Daoy (cell line): ENCODE measurements at places on chromosomes 6 and 20. TPM values are rescaled to one million over a fixed set of nuclear protein-coding genes. Genes with fewer than 3 reads are reported as not detected.
A peak's percentile ranks its signal among the peaks of the same experiment; 100 is the strongest.

Gene TRIM15
- total RNA-seq = 0.86 TPM in 1 of 2 replicates, not detected in the other

Gene EYA2
- total RNA-seq = 1.7 and 3.8 TPM in 2 replicates

Gene MMP24
- 0.54 and 0.86 TPM in 2 replicates for total RNA-seq

Gene RING1
- 43.4 and 44.9 TPM in 2 replicates for total RNA-seq

Gene APOM
- 0.18 and 1.4 TPM in 2 replicates for total RNA-seq

Gene DNAAF9
- 2.5 and 3.5 TPM in 2 replicates for total RNA-seq

Gene NR2E1
- 1.6 and 2.1 TPM in 2 replicates for total RNA-seq

Gene MYBL2
- total RNA-seq = 30.0 and 48.8 TPM in 2 replicates

DNA sequence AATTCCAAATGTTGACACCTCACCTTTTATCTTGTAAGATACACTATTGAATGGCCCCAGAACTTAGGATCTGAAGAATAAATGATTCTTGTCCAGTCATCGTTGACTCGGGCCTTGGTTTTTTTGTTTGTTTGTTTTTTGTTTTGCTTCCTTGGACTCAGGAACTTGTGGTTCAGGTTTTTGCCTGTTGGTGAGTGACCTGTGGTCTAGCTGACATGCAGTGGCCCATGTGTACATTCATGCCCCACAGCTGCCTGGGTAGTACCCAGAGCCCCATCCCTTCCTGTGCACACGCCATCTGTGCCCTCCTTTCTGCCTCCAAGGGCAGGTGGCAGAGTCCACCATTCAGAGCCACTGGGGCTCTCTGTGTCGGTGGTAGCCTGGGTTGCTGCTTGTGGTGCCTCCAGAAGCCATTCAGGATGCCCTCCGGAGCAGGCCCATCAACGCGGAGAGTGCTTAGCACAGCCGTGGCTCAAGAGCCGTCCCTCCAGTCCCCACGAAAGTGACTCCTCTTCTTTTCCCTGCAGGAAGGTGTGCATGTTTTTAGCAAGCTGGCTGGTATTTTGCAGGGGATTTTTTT, 85.9 kb downstream of the SYNJ2 start:
- peak; percentile 31 for DNase-seq

DNA sequence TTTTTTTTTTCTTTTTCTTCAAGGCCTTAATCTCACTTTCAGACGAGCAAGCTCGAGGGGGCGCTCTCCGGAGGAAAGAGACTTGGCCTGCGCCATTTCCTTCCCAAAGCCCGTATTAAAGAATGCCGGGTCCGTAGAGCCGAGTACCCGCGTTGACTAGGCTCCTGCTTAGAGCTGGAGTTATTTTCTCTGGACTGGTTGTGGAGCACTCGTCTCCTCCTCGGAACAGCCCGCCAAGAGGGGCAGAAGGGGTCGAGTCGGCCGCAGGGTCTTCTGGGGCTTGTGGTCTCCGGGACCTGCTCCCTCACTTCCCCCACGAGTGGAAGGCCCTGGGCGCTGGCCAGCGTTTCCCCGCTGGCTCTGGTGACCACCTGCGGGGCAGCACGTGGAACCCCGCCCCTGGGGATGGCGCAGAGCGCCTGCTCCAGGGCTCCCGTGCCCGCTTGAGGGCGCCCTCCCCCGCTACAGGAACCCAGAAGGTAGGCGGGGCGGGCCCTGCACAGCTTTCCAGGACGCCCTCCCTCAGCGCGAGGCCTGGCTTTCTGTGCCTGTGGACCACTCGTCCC, 2.7 kb upstream of the MEI4 start:
- DNase-seq = peak; percentile 66

DNA sequence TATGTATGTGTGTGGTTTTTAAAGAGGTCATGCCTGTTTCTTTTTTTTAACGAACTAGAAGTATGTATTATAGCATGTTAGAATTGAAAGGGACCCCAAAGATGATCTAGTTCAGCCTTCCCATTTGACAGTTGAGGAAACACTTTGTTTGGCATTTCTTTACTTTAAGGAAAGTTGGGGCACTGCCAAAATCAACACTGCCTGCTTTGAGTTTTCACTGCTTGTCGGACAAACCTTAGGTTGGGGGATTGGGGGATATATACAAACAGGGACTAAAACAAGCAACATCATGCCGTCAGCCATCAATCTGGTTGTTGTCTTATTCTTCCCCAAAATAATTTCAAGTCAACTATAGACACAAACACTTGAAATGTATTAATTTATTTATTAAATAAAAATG, 14.1 kb upstream of the CALHM6 start:
- peak; percentile 29 for DNase-seq

DNA sequence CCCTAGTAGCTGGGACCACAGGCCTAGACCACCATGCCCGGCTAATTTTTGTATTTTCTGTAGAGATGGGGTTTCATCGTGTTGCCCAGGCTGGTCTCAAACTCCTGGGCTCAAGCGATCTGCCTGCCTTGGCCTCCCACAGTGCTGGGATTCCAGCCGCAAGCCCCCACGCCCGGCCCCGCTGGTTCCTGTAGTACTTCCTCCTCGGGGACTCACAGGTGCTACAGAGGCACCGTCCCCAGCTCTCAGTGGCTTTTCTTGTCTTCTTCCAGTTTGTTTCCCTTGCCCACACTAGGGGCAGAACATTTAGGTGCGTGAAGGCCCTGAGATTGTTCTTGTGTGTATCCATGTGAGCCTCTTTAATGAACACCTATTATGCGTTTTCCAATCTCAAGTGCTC, 773 bp upstream of the ZBP1 start:
- no peak for DNase-seq

DNA sequence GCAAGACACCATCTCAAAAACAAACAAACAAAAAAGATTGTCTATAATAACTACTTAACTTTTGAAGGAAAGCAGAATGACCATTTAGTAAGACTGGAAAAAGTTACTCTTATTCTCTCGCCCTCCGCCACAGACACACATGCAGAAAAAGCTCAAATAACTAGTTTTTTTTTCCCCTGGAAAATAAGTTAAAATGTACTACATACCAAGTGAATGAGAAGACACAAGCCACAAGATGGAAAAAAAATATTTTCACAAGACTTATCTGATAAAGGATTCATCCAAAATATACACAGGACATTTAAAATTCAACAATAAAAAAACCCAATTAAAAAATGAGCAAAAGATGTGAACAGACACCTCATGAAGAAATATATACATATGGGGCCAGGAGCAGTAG, 31.9 kb downstream of the NUDT3 start:
- DNase-seq = peak; percentile 11

DNA sequence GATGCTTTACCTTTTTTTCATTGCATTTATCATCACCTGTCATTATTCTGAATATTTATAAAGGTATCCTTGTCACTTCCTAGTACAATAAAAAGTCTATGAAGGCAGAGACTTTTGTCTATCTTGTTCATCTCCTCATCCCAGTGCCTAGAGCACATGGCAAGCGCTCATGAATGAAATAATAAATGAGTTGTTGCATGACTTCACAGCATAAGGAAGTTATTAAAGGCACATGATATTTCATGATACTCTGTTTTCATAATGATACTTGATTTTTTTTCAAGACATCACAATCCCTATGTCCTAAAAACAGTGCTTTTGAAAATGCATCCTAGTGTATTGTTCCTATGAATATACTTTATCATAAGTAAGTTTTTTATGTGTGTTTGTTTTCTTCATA, 310.6 kb upstream of the RSPO3 start:
- DNase-seq = no peak

DNA sequence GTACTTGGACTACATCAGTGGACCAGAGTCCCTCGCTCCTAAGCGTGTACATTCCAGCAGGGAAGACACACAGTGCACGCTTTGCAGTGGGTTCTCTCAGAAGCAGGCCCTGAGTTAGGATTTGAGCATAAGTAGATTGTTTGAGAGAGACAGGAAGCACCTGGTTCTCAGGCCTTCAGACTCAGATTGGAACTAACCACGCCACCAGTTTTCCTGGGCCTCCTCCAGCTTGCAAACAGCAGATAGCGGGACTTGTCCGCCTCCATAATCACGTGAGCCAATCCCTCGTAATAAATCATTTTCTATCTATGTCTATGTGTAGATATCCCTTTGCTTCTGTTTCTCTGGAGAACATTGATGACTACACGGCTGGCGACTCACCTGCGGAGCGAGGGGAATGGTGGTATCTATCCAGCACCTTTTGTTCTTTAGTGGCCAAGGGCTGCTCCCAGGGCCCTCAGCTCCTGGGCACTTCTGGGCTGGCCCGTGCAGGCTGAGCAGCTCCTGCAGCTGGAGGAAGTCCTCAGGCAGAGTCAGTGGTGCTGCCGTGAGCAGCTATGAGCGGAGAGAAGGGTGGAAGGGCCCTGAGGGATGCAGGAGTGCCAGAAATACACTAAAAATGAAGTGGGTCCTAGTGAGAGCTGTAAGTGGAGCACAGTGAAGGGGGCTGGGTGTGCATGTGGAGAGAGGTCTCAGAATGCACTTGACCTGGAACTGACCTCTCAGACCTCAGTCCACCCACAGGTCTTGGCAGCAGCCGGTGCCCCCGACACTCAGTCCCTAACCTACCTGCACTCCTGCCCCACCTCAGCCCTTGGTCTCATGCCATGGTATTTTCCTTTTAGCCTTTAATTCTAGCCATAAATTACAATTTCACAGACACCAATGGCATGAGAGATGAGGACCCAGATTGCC, 76.9 kb downstream of the STK35 start:
- DNase-seq = no peak

DNA sequence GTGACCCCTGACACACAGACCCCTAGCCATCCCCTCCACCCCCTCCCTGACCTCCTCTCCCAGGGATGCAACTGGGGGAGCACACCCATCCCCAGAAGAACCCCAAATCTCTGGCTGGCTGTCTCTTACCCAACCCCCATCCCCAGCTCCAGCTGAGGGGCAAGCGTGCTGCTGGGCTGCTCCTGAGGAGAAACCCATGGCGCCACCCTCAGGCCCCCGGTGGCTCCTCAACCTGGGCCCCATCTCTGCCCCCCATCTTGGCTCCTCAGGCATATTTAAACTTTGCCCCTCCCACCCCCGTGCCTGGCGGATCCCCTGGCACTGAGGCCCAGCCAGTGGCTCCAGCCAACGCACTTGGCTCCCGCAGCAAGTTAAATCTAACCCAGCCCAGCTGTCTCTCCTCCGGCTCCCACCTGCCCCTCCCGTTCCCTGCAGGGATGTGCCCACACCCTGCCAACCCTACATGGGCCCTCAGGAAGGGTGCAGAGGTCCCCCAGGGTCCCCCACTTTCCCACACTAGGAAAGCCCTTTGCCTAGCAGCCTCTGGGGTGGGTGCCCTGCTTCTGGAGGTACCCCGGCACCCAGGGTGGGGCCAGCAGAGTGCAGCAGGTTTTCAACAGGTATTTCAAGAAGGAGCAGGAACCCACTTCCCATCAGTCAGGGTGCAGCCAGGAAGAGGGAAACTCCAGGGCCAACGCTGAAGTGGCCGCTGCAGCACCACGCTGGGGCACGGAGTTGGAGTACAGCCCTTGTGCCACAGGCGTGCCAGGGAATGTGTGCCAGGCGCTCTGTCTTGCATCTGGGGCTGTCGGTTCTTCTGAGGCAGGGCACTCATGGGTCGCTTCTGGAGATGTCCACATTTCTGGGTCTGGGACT, 5.3 kb upstream of the OSBPL2 start:
- no peak for DNase-seq

DNA sequence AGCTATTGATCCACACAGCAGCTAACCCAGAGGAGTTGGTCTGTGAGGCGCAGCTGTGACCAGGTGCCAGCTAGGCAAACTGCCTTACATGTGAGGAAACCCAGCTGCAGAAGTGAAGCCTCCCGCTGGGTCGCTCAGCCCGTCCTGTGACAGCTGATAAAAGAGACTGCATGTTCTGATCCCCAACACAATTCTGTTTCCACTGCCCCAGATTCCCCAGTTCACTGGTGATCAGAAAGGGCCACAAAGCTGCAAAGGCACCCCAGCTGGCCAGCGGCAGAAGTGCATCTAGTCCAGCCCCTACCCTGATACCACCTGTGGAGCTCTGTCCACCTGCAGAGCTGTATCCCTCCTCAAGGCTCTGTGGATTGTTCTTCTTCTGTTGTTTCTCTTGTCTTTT, 64.5 kb downstream of the CTNNBL1 start:
- DNase-seq = no peak

DNA sequence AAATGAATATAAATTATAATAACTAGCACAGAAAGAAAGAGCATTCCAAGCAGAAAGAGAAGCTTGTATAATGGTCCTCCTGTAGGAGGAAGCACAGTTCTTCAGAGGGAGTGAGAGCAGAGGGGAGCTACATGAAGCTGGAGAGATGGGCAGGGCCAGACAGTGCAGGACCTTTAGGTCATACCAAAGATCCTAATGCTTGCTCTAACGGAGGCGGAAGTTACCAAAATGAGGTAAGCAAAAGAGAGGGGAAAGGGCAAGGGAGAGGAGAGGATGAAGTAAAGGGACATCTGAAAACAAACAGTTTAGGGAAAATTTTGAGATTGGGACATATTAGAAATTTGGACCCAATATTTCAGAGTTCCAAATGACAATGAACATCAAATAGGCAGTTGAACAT, 50.2 kb downstream of the HBS1L start:
- no peak for DNase-seq

DNA sequence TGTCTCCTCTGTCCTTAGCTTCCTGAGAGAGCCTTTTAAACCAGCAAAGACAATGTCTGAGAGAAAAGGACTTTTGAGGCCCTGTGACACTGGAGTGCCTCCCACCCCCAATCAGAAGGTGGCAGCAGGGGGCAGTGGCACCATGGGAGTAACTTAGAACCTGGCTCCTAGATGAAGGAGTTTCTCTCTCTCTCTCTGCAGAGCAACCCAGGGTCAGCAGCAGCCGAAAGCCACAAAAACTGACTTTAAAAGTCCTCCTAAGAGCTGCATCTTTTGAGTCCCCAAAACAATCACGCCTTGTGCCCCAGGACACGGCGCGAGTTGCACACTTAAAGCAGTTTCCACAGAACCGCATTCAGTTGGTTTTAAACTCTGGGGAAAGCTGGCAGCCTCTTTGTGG, 5.3 kb upstream of the TCP11 start:
- peak; percentile 73 for DNase-seq

- no peak for DNase-seq
Measured at GRCh38 chr6:21053612-21054011, 519.4 kb downstream of the CDKAL1 start.

- DNase-seq = peak; percentile 4
Measured at GRCh38 chr6:87747646-87748045, 45.6 kb upstream of the AKIRIN2 start.

GRCh38 chr6:77181749-77182148, 281.5 kb downstream of the HTR1B start:
- no peak for DNase-seq

DNA sequence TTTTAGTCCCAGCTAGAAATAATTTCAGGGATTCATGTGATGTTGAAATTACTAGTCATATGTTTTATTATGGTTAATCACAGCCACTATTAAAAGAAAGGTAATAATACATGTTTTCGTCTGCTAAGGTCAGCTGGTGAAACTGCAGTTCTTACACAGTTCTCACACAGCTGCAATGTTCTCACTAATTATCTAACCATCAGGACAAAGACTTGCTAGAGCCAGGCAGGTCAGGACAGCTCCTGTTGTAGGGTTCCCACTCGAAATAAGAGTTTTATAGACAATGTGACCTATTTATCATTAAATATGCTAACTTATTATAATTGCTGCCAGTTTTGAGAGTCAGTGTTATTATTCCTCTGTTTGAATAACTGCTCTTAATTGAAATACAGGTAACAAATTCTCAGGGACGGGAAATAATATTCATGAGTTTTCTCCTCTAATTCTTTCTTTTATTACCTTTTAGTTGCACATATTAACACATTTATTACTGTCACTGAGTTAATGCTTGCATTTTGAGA, 97.9 kb downstream of the GJA1 start:
- no peak for DNase-seq
